Activated effector memory CD4-positive, alpha-beta T cell treated with Interleukin-2 at 50 U/mL for 16 hours (primary cell): ENCODE measurements at places on chromosomes 3 and 15.

- no peak for DNase-seq
Measured at GRCh38 chr3:97037294-97037943, 223.0 kb downstream of the EPHA6 start.

GRCh38 chr15:65558336-65558735, 28.1 kb downstream of the HACD3 start:
- DNase-seq = no peak

DNA sequence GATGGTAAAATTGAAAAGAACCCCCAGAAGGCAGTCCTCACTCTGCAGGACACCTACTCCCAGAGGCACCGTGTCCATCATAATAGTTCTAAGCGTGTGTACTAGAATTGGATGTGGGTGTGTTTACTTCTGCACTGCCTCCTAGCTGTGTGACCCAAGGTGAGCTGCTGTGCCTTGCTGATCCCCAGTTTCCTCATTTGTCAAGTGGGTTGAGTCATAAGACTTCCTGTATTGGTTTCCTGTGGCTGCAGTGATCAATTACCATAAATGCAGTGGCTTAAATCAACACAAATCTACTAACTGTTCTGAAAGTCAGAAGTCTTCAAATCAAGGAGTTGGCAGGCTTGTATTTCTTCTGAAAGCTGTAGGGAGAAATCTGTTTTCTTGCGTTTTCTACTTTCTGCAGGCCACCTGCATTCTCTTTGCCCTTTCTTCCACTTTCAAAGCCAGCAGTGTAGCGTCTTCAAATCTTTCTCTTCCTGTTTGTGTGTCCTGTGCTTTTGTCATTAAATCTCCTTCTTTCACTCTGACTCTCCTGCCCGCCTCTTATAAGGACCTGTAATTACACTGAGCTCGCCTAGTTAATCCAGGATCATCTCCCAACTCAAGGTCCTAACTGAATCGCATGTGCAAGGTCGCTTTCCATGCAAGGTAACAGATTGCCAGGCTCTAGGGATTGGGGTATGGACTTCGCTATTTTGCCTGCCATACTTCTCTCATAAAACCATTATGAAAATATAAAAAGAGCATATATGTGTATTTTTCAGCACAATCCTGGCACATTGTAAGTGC, 59.0 kb downstream of the RORA start:
- DNase-seq = no peak

DNA sequence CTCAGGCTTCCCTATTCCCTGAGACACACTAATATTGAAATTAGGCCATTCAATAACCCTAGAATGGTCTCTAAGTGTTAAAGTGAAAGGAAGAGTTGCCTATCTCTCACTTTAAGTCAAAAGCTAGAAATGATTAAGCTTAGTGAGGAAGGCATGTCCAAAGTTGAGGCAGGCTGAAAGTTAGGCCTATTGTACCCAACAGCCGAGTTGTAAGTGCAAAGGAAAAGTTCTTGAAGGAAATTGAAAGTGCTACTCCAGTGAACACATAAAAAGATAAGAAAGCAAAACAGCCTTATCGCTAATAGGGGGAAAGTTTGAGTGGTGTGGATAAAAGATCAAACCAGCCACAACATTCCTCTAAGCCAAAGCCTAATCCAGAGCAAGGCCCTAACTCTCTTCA, 117.9 kb upstream of the SPATA12 start:
- DNase-seq = no peak

GRCh38 chr15:47803767-47804166, 86.5 kb downstream of the SEMA6D start:
- DNase-seq = no peak

DNA sequence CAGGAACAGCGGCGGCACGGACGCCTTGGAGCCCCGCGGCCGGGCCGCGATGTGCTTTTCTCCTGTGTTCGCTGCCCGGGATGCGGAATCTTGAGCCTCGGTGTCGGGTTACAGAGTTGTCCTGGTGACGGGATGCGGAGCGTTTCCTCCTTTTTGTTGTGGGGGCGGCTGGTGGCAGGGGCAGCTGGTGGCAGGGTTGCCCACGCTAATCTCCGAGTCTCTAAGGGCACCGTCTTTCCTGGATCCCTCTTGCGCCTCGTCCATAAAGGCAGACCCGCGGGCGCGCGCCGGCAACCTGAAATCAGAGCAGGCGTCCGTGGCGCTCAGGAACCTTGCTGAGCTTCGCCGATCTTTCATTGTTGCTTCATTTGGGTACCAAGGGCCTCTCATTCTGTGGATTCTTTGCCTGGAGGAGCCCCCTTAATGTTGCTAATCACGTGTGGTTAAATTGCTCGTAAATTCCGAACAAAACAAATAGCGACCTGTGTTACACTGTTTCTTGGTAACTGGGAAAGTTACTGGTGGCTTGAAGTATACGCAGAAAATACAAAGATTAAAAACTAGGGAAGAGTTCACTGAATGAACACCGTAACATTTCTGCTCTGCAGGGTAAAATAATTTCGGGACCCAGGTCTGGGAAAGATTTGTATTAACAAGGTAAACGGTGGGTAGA, 844 bp upstream of the PFN2 start:
- peak; percentile 17 for DNase-seq

GRCh38 chr3:135023996-135024658, 229.1 kb downstream of the EPHB1 start:
- no peak for DNase-seq

DNA sequence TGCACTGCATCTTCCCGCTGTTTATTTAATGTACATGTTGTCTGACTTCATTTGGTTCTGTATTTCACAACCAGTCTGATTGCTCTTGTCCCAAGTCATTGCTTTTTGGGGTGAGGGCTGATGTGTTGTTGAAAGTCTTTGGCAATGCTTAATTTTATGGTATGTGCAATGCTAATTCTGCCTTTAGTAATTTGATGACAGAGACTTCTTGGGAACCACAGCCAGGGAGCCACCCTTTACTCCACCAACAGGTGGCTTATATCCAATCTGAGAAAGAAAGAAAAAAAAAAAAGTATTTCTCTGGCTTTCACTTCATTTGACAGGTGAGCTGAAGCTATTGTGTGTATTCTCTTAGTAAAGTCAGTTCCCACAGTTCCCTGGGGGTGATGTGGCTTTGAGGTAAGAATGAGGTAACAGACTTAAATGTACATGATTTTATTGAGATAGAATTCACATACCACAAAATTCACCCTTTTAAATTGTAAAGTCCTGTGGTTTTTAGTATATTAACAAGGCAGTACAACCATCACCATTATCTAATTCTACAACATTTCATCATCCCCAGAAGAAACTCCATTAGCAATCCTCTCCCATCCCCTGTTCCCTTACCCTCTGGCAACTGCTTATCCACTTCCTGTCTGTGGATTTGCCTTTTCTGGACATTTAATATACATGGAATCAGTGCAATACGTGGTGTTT, 97.3 kb downstream of the SLCO3A1 start:
- DNase-seq = no peak

DNA sequence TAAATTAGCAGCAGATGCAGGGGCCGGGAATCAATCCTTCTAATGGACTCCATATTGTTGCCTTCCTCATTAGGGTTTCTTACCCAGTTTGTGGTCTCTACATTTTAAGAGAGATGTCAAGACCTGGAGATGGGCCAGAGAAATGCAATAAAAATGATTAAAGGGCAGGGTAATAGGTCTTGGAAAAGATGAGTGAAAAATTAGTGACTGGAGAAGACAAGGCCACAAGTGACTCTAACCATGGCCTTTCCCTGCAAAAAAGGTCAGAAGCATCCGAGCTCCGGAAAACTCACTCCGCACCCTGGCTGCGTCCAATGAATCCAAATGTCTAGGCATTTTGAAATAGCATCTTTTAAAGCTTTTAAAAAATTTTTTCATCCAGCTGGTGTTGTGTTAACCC, 152.8 kb downstream of the ARRDC4 start:
- DNase-seq = no peak

DNA sequence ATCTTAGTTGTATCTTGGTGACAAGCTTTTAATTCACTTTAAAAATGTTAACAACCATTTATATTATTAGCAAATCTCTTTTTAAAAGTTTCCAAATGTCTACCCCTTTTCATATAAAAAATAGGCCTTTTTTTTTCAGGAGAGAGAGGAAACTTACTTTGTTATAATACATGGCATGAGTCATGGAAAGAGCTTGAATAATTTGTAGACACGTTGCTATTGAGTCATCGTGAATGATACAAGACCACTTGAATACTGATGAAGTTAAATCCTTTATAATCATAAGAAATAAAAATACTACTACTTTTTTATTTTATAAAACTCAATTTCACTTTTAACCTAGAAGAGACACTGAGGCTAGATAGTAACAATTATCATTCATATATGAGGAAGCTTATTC, 70.3 kb upstream of the BBX start:
- no peak for DNase-seq

- DNase-seq = no peak
Measured at GRCh38 chr15:69236505-69236904, 62.2 kb upstream of the PAQR5 start.

DNA sequence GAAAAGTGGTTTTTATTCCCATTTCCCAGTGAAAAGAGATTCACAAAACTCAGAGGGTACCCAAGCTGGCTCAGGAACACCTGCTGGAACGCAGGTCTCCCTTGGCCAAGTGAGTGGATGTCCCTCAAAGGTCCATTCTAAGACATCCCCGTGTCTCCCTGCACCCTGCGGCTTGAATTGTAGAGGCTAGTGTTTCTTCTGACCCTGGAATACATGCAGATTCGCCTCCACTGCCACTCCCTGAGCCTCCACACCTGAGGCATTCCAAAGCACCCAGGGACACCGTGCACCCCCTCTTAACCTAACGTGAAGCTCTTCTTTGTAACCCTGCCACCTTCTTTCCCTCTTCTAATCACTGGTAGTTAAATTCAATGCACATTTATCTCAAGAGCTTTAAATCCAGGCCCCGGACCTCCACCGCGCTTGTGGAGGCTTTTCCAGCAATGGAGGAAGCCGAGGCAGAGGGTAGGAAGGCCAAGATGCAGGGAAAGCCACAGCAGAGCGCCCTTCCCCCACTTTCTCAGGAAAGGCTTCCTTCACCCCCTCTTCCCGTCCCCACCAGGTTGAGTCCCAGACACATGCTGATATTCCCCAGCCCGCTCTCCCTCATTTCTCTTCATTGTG, 590 bp upstream of the ITGA11 start:
- DNase-seq = no peak

- no peak for DNase-seq
Measured at GRCh38 chr3:141056751-141057171, 5.6 kb downstream of the SPSB4 start.

- DNase-seq = no peak
Measured at GRCh38 chr15:45521596-45522327, 793 bp downstream of the SLC30A4 start.

- DNase-seq = no peak
Measured at GRCh38 chr3:70264122-70264780, 48.2 kb downstream of the MDFIC2 start.

DNA sequence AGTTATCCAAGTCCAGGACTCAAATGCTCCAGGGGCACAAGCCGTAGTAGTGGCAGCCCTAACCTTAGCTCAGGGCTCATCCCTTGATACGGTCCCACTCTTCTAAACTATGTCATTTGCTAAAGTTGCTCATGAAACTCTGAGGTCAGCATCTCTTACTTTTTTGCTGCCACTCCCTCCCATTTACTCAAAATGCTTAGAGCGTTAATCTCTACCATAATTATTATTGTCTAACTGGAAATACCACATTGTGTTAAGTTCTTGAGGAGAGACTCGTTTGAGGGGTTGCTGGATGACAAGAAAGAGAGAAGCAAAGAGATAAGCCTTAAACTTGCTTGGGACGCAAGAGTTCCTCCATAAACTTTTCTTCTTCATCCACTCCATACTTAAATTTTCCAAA, 26.9 kb upstream of the TMOD3 start:
- DNase-seq = no peak

GRCh38 chr3:9767418-9767817, 2.3 kb downstream of the CAMK1 start:
- DNase-seq = no peak

DNA sequence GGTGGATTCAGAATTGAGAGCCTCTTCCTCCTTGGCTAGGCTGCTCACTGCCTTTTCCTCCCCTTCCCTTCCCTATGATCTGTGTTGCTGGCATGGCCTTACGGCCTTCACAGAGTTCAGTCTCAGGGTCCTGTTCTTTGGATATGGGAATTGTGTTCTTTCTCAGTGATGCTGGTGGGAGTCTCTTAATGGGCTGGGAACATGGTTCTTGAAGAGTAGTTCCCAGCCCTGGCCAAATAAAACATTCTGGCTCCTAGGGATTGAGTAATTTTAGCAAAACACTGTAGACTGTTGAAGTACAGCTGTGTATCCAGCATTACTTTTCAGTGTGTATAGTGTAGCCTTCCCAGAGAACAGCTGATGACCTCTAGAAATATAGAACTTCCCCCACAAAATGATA, 22.6 kb upstream of the FILIP1L start:
- no peak for DNase-seq

DNA sequence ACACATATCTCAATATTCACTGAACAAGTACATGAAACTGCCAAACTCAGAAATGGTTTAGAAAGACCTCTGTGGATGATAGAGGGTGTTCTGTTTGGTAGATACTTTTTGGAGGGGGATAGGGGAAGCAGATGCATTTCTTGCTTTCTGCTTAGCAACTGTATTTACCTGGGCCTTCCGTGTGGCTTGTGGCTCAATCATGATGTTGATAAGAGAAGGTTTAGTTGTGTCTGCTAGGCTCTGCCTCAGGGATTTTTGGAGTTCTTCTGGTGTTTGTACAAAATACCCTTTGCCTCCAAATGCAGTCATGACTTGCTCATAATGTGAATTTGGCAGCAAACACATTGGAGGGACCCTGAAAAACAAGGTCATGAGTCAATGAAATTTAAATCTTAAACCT, 38.2 kb downstream of the HACL1 start:
- DNase-seq = no peak

DNA sequence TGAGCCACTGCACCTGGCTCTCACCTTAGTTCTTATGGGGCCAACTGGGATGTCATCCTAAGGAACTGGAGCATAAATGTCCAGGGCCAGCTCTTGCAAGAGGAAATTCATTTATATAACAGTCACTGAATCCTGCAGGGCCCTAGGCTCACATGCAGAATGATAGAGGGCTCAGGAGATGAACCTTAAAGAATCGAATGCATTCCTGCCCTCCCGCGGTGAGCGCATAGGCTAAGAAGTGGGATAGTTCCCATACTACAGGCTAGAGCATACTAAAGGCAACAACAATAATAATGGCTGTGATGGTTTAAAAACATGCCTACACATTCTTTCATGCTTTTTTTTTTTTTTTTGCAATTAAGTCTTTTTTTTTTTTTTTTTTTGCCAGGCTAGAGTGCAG, 17.1 kb upstream of the CSRNP1 start:
- no peak for DNase-seq

- no peak for DNase-seq
Measured at GRCh38 chr3:107271787-107272387, 105.4 kb upstream of the CCDC54 start.

DNA sequence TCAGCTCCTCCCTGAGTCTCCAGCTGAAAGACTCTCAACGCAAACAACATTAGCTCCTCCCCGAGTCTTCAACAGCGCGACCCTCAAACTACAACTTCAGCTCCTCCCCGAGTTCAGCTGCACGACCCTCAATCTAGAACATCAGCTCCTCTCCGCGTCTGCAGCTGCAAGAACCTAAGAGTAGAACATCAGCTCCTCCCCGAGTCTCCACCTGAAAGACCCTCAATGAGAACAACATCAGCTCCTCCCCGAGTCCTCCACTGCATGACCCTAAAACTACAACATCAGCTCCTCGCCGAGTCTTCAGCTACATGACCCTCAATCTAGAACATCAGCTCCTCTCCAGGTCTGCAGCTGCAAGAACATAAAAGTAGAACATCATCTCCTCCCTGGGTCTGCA, 78.3 kb downstream of the TFRC start:
- DNase-seq = no peak
